ENCODE measurements at places on chromosomes 4 and X.

- no peak for DNase-seq
These were observed 153.5 kb downstream of the CAMK2D start for GRCh38 chr4:113607998-113608397.

- no peak for DNase-seq
These were observed 4.8 kb upstream of the CXCL13 start for GRCh38 chr4:77600521-77601451.

DNA sequence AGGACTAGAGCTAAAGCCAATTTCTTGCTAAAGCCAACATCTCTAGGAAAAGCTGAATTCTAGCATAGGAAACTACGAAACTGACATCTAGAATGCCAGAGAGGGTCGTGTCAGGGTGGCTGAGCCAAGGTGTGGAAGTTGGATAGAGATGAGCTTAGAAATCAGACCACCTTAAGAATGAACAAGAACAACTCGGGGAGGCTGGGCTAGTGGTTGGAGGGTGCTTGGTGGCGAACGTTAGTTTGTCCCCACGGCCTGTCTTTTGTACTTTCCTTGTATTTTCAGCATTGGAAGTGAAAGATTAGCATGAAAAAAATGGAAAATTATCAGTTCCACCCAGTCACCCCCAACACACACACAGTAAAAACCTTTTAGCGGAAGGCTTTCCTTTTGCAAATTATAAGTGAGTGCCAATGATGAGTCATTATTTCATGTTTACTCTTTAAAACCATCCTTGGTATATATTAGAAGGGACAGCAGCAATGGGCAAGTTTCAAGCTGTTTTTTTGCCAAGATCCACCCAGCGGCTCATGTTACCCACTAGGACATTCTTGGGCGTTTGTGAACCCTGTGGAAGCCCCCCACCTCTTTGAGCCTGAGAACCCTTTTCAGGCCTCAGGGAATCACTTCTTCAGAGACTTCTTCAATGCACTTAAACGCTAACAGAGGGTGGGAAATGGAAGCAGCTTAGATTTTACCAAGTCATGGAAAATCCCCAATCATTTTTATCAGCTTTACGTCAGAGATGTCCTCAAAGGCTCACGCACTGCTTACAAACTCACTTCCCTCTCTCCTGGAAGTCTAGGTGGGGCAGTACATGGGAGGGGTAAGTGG, 4.9 kb upstream of the PPEF1 start:
- no peak for DNase-seq

DNA sequence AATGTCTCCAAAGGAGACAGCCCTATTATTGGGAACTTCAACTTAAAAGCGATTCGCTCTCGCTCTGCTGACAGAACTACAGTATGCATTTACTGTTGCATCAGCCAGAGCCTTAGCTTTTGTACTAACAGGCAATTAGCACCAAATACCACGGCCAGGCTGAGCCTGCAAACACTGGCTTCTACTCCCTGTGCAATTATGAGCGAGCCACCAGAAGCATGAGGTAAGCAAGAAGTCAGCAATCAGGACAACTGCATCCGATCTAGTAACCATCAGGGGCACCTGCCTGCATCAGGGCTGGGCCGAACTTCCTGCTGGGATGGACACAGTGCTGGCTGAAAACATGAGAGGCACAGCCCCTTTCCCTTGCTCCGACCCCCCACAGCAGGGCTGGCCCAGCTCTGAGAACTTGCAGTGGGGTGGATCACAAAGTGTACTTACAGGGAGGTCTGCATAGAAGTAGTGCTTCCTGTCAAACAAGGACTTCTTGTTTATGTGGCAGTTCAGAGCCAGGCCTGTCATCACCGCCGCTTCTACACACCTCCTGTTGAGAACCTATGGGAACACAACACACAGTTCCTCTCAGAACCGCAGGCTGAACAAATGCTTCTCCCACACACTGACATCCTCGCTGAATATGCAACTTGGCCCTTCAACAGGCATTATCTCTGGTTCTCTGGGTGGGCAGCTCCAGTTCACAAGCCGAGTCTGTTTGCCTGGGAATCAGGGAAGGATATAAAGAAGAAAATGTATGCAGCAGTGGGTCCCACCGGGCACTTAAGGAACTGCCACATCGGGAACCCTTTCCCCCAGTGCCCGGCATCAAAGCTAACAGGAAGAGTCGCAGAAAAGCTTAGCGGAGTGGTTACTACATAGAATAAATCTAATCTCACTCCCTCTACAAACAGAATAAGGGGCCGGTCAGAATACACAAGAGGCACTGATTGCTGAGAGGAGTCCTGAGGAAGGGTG, 41.5 kb downstream of the GATB start:
- DNase-seq, result no peak

- DNase-seq, result no peak
These were observed 91.1 kb upstream of the VEGFC start for GRCh38 chr4:176883681-176884418.

GRCh38 chr4:163269166-163269565, 63.2 kb downstream of the NPY1R start:
- no peak for DNase-seq
